ENCODE measurements at places on chromosomes 4 and X.

- no peak for DNase-seq
Measured at GRCh38 chrX:143058120-143058519, 32.4 kb downstream of the SPANXN4 start.

GRCh38 chr4:94765648-94766047 is 7.9 kb downstream of the BMPR1B start:
- DNase-seq = no peak

- DNase-seq = no peak
Measured at GRCh38 chr4:7885216-7886006, 54.2 kb downstream of the AFAP1 start.

GRCh38 chr4:116953947-116954346 is 131.4 kb downstream of the TRAM1L1 start:
- no peak for DNase-seq

DNA sequence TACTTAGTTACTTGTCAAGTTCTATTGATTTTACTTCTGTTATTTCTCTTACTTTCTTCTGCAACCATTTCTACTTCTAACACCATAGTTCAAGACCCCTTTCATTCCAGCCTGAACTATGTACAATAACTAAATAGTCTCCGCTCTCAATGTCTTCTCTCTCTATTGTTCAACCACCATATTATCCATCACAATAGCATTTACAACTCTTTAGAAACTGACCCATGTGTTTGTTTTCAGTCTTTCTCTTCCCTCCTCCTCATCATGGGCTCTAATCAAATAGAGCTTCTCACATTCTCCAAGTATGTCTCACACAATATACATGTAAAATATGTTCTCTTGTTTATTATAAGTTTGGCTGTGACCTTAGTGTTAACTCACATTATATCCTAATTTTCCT is 143.6 kb downstream of the ZAR1 start:
- no peak for DNase-seq

- no peak for DNase-seq
Measured at GRCh38 chr4:162461952-162462351, 298.2 kb upstream of the FSTL5 start.

GRCh38 chrX:103792916-103793544 is 16.4 kb downstream of the PLP1 start:
- DNase-seq = no peak

GRCh38 chrX:137118136-137118535 is 84.3 kb upstream of the GPR101 start:
- DNase-seq = no peak

- peak; percentile 79 for DNase-seq
Measured at GRCh38 chr4:153156263-153156662, 48.0 kb upstream of the TRIM2 start.

GRCh38 chr4:40548256-40548655 is 81.4 kb downstream of the RBM47 start:
- DNase-seq = no peak

- DNase-seq = no peak
Measured at GRCh38 chrX:126394681-126395080, 157.9 kb downstream of the DCAF12L1 start.

DNA sequence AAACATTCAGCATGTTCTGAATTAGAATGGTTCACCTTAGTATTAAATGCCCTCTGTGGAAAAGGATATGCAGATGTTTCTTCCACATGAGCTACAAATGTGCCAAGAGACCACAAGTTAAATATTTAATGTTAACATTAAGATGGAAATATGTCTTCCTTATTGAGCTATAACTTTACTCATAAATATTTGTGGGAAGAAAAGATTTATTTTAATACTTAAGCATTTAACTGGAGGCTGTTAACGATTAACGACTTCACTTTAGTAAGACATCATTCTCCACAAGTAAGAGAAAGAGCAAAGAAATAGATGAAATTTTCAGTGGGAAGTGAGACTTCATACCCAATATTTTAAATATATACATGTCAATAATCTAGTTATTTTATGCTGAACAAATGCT is 1046.0 kb upstream of the GRID2 start:
- no peak for DNase-seq

All from hematopoietic multipotent progenitor cell treated with erythropoietin and hydrocortisone succinate and interleukin-3 and kit ligand, for 8 days (in vitro differentiated cells).